ENCODE measurements at places on chromosomes 6 and 20.

GRCh38 chr6:15200087-15200486 lies 45.8 kb upstream of the JARID2 start:
- no peak for DNase-seq

- DNase-seq = no peak
These were observed 19.1 kb downstream of the SYNJ2 start for GRCh38 chr6:158000530-158001307.

DNA sequence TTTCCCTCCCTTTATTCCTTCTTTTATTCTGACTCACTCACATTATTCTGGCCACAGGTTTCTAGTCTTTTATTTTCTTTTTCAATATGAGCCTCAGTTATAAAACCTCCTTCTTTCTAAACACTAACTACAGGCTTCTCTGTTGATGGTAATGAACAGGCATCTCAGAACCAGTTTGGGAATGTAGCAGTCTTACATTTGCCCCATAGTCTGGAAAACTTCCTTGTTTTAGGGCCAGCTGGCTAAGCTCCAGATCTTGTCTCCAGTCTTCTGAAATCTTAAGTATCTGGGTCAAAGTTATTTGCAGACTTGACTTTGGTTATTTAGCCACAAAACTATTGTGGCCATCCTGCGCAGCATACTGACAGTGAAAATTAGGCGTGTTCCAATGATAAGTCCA lies 97.0 kb upstream of the MAN1A1 start:
- no peak for DNase-seq

DNA sequence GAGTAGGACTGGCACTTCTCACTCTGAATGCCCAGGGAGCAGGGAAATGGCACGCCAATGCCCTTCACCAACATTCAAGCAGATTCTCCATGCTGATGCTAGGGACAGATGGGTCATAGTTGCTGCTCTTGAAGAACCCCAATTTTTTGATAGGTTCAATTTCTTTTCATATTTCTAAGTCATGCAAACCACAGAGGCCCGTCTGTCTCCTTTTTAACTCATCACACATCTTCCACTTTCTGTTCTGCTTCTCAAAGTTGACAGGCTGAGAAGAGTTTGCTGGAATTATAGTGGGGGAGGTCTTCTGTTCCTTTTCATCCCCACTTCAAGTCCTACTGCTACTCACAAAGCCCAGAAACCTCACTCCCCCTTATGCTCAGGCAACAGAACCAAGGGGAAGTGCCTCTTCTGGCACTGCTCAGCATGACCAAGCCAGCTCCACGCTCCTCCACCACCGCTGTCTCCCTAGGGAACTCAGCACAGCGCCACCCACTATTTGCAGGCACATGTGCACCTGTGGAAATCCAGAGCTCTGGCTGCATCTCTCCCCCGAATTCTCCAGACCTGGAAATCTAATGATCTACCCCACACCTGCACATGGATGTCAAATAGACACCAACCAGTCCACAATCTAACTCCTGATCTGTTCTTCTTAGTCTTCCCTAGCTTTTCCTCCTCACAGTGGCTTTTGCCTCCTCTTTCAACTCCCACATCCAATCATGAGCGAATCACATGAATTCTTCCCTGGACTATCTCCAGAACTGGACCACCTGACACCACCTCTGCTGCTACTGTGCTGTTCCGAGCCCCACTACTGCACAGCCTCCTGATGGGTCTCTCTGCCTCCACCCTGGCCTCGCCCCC lies 10.7 kb downstream of the ZBTB24 start:
- no peak for DNase-seq

GRCh38 chr20:61494763-61495575 lies 242.9 kb downstream of the CDH4 start:
- DNase-seq = no peak

GRCh38 chr20:18190338-18191233 lies 52.9 kb downstream of the KAT14 start:
- no peak for DNase-seq

DNA sequence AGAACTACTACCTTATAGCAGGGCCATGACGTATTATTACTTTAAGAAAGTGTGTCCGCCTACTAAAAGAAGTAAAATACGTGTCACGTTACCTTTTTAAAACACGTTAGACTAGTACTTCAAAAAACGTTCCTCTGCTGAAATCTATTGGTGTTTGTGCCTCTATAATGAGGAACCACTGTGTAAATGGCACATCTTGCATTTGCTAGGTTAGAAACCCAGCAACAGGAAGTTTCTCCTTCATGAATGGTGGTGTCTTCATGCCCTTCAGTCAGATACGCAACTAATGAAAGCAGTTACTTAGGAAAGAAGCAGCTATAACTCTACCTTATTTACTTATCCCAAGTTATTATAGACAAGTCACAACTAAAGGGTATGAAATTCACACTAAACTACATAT lies 343.5 kb downstream of the RNGTT start:
- no peak for DNase-seq

DNA sequence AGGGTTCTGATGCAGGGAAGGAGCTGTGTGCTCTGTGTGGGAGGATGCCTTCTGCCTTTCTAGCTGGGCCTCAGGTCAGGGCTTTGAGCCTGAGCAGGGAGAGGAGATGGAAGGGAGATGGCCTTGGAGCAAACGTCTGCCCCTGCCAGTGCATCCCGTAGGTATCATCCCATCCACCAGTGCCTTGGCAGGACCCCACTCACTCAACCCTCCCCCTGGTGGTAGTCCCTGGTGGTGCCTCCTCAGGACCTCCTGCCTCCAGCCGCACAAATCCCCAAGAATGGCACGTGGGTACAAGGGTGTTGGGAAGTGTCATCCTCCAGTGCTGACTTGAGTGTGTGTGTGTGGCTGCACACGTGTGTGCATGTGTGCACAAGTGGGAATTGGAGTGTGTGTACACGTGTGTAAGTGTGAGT lies 23.1 kb upstream of the MICB start:
- no peak for DNase-seq

GRCh38 chr6:10633216-10633615 lies 61.2 kb downstream of the C6orf52 start:
- no peak for DNase-seq

GRCh38 chr20:46261456-46262253 lies 46.6 kb downstream of the CDH22 start:
- DNase-seq = no peak

DNA sequence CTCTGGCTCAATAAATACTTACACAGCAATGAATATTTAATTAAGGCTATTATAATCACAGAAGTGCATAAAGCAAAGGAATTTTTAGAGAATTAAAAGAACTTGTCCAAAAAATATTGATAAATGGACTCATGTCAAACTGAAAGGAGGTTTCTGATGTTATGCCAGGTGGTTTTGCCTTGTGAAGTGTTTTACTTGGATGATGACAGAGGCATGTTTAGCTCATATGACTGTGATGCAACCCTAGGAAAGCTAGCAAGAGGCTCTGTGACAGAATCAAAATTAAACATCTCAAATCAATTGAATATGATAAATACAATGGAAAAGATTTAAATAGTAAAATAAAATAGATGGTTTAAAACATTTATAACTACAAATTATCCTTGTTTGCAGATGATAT lies 137.3 kb downstream of the TMEM200A start:
- DNase-seq = no peak

DNA sequence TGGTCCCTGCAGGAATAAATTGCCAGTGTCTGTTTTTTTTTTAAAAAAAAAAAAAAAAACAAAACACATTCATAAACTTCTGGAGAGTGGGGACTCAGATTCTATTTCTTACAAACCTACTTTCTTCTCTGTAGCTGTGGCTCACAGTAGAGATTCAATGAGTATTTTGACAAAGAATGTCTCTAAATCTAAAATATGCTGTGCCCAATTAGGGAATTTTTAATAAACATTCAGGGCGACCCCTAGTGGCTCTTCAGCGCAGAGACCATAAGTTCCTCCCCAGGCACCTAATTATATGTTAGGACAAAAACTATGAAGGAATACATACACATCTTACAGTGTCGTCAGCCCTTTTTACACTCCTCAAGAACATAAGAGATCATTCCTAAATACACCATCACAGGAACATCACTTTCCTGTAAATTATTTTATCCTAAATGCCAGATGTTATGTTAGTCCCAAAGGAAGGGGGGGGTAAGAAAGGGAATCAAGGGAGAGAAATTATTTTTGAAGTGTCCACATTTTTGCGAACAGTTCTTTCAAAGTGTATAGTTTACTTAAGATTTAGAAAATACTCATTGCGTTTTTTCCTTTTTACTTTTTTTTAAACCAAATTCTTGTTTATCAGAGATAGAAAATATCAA lies 21.8 kb upstream of the NAA20 start:
- no peak for DNase-seq

DNA sequence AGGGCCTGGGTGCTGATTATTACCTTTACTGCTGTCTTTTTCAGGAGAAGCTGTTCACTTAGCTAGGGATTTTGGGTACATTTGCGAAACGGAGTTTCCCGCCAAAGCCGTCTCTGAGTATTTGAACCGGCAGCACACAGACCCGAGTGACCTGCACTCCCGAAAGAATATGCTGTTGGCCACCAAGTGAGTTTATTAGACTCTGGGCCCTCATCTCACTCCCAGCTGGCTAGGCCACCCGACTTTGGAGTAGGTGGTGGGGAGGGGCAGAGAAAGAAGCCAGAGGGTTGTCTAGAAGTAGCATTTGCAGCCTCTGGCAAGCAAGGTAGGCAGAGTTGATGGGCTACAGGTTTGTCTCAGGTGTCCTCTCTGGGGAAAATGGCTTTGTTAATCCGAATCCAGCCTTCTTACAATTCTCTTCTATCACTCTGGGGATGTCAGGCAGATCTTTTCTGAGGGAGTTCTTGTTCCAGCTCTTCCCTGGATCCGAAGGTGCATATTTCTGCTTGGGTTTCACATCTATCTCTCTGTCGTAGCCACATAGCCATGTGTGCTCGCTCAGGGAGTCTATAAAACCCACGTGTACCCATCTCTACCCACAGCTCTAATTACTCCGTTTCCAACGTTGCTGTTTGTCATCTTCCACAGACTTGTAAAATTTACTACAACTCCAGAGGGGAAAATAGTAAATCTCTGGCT lies 21.6 kb downstream of the TFAP2B start:
- no peak for DNase-seq

DNA sequence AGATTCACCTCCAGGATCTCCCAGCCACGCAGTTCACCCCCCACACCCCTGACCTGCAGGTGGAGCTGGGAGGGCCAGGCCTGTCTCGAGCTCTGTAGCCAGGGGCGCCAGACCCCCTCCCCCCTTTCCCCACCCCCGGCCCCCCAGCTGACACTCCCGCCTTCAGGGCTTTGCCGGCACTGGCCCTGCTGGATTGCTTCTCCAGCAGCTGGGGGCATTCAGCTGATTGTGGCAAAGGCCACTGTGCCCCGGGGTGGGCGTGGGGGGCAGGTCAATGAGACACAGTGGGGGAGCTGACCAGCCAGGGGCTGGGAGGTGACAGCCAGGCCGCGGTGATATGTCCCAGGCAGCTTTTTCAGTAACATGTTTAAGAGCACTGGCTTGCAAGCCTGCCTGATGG lies 22.2 kb downstream of the ZBP1 start:
- no peak for DNase-seq

DNA sequence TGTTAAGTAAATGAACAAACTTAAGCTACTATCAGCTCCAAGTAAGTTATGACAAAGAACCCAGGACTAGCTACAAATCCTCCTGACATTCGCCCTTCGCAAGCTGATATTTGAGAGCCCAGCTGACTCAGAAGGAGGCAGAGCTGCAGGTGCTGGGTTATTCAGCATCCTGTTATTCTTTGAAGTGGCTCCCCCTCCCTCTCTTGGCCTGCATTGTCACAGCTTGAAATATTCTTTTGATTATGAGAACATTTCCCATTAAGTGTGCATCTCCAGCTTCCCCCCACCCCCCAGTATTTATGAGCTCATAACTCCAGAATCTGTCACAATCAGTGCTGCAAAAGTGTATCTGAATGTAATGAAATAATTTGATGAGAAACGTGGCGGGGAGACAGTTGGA lies 78.8 kb upstream of the RALY start:
- no peak for DNase-seq

- DNase-seq = no peak
These were observed 20.7 kb upstream of the AMD1 start for GRCh38 chr6:110853754-110854477.
